ENCODE measurements at places on chromosomes 2 and 18.

DNA sequence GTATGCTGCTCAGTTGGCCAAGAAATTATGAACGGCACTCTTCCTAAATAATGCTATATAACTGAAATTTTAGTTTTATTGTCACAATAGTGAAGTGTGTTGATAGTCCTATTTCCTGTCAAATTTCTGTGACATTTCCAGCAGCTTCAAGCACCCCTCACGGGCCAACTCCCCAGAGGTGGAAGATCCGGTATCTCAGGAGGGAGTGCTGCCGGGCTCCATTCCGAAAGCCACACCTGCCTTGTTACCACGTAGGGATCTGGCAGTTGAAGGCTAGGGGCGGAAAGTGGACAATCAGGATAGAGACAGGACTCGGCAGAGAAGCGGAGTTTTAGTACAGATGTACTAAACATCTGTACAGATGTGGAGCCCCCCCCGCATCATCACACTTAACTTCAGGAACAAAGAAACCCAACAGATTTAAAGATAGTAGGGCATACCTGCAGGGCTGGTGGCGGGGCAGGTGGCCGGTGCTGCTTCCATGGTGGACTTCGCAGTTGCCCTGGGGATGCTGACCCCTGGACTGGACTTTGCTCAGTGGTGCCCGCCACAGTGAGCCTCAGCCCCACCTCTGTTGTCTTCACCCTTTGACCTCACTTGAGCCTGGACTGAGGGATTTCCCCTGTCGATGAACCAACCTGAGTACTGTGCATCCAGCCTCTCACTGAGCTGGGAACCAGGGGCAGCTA is 22.3 kb downstream of the ASAP2 start:
- DNase-seq: no peak

DNA sequence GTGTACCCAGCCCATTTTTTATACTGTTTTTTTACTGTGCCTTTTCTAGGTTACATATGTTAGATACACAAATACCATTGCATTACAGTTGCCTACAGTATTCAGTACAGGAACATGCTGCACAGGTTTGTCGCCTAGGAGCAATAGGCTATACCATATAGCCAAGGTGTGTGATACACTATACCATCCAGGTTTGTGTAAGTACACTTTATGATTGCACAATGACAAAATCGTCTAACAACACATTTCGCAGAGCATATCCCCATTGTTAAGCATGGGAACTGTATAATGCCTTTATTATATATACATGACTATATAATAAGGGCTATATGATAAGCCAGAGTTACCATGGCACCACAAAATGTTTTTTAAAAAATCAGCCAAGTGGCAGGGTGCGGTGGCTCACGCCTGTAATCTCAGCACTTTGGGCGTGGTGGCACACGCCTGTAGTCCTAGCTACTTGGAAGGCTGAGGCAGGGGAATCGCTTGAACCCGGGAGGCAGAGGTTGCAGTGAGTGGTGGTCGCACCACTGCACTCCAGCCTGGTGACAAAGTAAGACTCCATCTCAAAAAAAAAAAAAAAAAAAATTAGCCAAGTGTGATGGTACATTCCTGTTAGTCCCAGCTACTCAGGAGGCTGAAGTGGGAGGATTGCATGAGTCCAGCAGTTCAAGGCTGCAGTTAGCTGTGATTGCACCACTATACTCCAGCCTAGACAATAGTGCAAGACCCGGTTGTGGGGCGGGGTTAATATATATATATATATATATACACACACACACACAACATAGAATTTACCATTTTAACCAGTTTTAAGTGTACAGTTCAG is 2.8 kb upstream of the CENPA start:
- DNase-seq: no peak

GRCh38 chr2:3427272-3427671 is 47.8 kb downstream of the TRAPPC12 start:
- DNase-seq: no peak

GRCh38 chr18:76581261-76581660 is 86.2 kb upstream of the ZNF516 start:
- no peak for DNase-seq

- no peak for DNase-seq
These were observed 737.9 kb upstream of the SALL3 start for GRCh38 chr18:78241535-78242253.

- no peak for DNase-seq
These were observed 12.7 kb downstream of the ABI2 start for GRCh38 chr2:203340791-203341487.

GRCh38 chr2:36456227-36457175 is 100.9 kb downstream of the CRIM1 start:
- DNase-seq: no peak

DNA sequence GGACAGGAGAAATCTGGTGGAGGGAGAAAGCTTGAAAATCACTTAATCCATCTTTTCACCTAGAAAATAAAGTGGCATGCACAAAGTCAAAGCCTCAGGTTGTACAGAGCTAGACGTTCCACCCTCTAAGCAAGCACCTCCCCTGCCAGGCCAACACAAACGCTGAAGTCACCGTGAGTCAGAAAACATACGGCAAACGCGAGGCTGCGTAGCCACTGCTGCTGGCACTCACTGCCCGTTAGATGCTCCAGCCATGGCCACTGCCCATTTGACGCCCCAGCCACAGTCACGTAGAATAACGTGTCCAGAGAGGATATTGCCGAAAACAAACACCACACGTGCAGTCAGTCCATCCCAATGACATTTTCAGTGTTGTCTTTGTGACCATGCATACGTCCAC is 209.7 kb upstream of the PXDN start:
- DNase-seq: no peak

DNA sequence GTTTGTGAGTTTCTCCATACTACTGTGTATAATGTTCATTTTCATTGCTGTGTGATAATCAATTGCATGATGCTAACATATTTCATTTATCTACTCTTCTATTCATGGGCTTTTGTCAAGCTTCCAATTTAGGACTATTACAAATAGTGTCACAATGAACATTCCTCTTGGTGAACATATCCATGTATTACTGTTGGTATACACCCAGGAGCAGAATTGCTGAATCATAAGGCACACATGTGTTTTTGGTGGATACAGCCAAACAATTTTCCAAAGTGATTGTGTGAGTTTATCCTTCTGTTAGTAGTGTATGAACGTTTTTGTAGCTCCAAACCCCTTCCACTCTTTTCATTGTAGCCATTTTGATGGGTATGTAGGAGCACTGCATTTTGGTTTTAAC is 101.6 kb upstream of the COPS8 start:
- no peak for DNase-seq

DNA sequence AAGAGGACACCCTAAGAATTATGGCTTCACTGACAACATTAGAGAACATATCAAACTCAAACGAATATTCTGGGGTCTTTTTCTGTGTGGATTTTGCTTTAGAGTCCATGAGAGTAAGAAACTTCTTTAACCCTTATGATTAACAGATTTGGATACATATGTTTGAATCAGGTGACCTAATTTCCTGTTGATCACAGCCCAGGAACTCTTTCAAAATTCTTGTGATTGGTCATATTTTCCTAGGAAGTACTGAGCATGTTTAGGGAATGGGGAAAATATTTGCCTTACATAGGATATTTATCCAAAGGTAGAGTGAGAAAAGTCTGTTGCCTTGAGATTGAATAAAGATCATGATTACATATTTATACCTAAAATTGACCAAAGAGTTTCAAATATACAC is 160.0 kb downstream of the KCNH7 start:
- no peak for DNase-seq

DNA sequence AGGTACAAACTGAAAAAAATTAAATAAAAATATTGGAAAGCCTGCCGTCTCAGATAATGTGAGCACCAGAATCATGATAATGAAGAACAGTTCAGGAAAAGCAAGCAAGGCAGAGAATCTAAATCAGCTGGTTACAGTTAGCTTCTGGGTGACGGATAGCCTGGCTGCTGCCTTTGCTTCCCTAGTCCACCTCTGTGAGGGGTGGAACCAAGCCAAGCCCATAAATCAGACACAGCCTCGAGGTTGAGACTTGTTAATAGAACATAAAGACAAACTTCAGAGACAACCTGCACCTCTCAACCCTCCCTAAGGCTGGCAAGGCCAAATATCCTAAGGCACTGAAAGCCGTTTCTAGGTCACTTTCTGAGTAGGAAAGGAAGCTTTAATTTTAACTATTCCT is 334.7 kb upstream of the SLC39A10 start:
- no peak for DNase-seq

Data from stimulated activated CD8-positive, alpha-beta memory T cell treated with anti-CD3 and anti-CD28 coated beads, Interleukin-4, amount 100 ng/mL, for 1 hour (primary cell).